Activated CD4-positive, alpha-beta T cell treated with anti-CD3 and anti-CD28 coated beads, Interleukin-2, amount 50 U/mL, for 1 hour (primary cell): ENCODE measurements at places on chromosomes 1 and 21.

- DNase-seq: no peak
These were observed 503 bp upstream of the SRSF11 start for GRCh38 chr1:70220517-70221237.

GRCh38 chr1:12778061-12778460 is 4.5 kb downstream of the PRAMEF12 start:
- DNase-seq: no peak

DNA sequence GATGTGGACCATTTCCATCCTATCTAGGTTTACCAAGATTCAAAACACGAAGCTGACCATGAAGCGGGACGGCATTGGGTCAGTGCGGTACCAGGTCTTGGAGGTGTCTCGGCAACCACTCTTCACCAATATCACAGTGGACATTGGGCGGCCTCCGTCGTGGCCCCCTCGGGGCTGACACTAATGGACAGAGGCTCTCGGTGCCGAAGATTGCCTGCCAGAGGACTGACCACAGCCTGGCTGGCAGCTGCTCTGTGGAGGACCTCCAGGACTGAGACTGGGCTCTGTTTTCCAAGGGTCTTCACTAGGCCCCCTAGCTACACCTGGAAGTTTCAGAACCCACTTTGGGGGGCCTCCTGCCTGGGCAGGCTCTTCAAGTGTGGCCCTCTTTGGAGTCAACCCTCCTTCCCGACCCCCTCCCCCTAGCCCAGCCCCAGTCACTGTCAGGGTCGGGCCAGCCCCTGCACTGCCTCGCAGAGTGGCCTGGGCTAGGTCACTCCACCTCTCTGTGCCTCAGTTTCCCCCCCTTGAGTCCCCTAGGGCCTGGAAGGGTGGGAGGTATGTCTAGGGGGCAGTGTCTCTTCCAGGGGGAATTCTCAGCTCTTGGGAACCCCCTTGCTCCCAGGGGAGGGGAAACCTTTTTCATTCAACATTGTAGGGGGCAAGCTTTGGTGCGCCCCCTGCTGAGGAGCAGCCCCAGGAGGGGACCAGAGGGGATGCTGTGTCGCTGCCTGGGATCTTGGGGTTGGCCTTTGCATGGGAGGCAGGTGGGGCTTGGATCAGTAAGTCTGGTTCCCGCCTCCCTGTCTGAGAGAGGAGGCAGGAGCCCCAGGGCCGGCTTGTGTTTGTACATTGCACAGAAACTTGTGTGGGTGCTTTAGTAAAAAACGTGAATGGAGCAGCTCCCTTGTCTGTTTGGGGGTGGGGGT is 864 bp upstream of the CCDC24 start:
- no peak for DNase-seq

DNA sequence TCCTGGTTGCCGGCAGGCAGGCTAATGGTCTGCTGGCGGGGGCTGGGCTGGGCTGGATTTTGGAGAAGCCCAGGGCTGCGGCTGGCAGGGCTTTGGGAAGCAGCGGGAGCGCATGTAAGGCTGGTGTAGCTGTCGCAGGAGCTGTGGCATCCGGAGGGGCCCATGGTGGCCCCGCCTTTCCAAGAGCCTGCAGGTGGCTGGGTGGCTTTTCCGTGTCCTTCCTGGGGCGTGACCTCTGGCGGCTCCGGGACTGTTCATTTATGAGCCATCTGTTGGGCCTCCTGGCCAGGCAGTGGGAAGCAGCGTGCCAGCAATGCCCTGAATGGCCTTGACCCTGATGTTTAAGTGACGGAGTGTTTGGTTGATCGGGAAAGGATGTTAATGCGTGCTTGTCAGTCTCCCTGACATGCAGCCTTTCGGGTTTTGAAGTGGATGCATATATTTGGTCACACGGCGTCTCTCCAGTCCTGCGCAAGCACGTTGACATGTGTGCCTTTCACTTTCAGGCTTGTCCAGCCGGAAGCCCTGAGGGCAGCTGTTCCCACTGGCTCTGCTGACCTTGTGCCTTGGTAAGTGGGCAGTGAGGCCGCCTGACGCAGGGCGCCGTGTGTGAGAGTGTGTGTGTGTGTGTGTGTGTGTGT is 38.5 kb downstream of the AGPAT3 start:
- no peak for DNase-seq

GRCh38 chr1:26284597-26285347 is 4.9 kb downstream of the SH3BGRL3 start:
- peak; percentile 94 for DNase-seq
